Activated CD4-positive, alpha-beta memory T cell treated with anti-CD3 and anti-CD28 coated beads for 36 hours (primary cell): ENCODE measurements at places on chromosomes 7 and 10. TPM values are rescaled to one million over a fixed set of nuclear protein-coding genes. Genes with fewer than 3 reads are reported as not detected.
A peak's percentile ranks its signal among the peaks of the same experiment; 100 is the strongest.

- peaks cover 10% of the 10 kb centered on the region for H3K36me3 ChIP-seq
- no peaks in the 10 kb centered on the region for H3K27me3 ChIP-seq
- no peak overlapping the region for H3K4me3 ChIP-seq
- H3K27ac ChIP-seq = no peak overlapping the region
These were observed 15.0 kb downstream of the MIOS start for GRCh38 chr7:7581531-7582179.

DNA sequence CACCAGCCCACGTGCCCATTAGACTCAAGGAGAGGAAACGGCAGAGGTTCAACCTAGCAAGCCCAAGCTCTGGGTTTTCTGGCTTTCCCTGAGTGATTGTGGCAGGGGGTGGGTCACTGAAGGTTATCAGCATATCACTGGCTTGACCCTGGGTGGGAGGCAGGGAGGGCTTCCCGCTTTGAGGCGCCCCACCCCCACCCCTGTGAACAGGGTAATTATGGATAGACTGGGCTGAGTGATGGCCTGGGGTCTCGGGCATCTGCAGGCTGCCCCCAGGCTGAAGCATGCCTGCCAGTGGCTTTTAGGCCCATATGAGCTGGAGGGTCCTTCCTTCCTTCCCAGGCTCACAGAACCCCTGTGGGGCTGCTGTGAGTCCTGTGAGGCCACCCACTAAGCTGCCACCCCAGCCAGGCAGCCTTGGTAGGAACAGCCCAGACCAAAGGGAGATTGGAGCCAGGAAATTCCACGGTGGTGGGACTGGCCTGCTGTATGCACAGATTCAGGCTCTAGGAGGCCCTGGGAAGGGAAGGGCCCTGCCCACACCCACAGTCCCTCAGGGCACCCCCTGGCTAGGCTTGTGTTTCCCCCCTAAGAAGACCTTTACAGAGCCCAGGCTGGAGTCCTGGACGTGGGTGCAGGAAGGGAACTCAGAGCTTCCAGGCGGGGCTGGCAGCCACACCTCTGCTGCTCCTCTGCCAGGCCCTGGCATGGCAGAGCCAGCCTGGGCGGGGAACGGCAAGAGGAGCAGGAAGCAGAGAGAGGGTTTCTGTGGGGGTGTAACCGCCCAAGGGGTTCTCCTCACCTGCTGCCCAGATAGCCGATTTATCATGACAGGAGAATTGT is 33.1 kb downstream of the GPRIN2 start:
- peak; percentile 8 for DNase-seq
- no peaks in the 10 kb centered on the region for H3K27me3 ChIP-seq
- H3K27ac ChIP-seq = no peak overlapping the region
- no peak overlapping the region for H3K4me3 ChIP-seq
- no peaks in the 10 kb centered on the region for H3K36me3 ChIP-seq

DNA sequence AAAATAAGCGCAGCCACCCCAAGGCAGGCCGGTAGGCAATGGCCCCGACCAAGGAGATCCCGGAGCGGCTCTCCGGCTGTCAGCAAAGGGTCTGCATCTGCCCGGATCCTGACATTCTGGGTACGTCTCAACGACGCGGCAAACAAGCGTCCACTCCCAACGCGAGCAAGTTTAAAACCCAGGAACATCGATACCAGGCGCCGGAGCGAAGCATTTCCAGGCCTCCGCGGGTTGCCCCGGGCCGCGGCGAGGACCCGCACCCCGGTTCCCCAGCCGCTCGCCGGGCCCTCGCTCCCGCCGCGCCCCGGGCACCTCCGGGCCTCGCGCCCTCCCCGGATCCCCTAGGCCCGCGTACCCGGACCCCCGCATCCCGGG is 453 bp downstream of the URGCP start:
- peak; percentile 37 for DNase-seq
- H3K4me1 ChIP-seq = peaks cover 37% of the 10 kb centered on the region
- H3K27ac ChIP-seq = peak overlapping the region; percentile 80
- H3K4me3 ChIP-seq = peak overlapping the region; percentile 90
- no peaks in the 10 kb centered on the region for H3K27me3 ChIP-seq
- H3K36me3 ChIP-seq = no peaks in the 10 kb centered on the region

GRCh38 chr7:148191391-148192065 is 399.0 kb upstream of the C7orf33 start:
- no peak for DNase-seq
- H3K36me3 ChIP-seq = no peaks in the 10 kb centered on the region
- no peak overlapping the region for H3K4me3 ChIP-seq

GRCh38 chr7:53110425-53110824 is 75.0 kb downstream of the POM121L12 start:
- H3K27ac ChIP-seq = no peak overlapping the region
- no peak for DNase-seq
- no peaks in the 10 kb centered on the region for H3K27me3 ChIP-seq
- no peaks in the 10 kb centered on the region for H3K36me3 ChIP-seq

DNA sequence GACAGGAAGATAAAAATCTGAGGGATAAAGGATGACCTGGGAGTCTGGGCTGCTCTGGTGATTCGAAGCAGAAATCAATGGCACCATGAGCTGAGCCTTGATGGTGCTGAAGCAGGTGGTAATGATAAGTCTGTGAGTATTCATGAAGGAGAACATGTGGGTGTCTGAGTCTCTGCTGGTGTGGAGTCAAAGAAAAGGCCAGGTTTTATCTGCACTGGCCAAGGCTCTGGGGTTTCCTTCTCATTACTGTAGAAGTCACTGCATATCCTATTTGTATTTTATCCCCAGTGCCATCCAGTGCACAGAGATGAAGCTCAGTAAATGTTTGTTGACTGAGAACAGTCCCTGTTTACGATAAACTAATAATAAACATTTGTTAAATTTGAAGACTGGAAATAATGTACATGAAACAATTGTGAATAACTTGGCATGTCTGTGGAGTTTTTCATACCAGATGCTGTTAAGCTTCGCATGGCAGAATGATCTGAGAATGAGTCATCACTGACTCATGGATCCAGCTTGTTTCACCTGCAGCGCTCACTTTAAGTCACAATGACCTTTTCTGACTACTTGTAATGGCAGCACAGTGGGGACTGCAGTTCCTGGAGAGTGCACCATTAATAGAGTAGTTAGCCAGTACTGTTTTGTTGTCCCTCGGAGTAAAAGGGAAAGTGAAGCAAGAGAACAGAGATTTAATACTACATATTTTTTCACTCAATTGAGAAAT is 538.5 kb downstream of the HTR7 start:
- no peak overlapping the region for H3K27ac ChIP-seq
- H3K27me3 ChIP-seq = peaks cover 1% of the 10 kb centered on the region
- no peaks in the 10 kb centered on the region for H3K36me3 ChIP-seq

Gene SRI
- total RNA-seq = 220 TPM

Gene AKR1C1
- total RNA-seq = 0.12 TPM

Gene OR2A1
- not detected for total RNA-seq

DNA sequence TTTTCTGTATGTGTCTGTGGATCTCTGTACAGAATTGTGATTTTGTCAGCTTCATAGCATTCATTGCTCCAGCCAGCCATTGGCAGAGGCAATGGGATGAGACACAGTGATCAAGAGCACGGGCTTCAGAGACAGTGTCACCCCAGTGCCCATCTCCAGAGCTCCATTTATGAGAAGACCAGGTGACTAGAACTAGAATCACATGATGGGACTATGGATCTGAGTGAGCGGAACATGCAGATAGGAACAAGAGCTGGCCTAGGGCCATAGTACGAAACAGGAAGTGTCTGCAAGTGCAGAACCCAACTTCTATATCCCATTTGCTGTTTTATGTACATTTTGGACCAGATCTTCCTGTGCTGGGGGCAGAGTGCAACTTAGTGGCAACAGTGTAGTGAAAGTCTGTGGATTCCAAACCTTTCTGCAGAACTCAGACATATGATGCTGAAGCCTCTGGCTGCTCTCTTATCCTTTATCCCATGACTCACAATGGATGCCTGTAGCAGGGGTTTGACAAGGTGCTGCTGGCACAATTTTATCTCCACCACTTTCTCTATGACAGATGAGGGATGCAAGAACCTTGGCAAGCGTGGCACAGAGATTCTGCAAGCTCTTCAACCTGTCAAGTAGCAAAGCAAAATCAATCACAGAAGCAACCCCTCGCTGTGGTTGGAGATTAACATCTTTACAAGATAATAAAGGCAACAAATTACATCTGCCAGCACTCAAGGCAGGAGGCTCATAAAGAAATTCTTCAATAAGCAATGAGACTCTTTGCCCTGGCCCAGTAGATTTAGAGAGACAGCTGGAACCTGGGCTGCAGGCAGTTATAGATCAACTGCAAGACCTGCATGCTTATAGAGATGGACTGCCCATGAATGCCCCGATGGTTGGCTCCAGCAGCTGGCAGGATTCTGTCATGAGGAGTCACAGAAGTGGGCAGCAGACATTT is 681.3 kb downstream of the TNS3 start:
- no peak overlapping the region for H3K4me3 ChIP-seq
- no peak overlapping the region for H3K27ac ChIP-seq
- H3K27me3 ChIP-seq = peaks cover 1% of the 10 kb centered on the region
- no peaks in the 10 kb centered on the region for H3K4me1 ChIP-seq
- no peaks in the 10 kb centered on the region for H3K36me3 ChIP-seq

Gene TMEM213
- 0.39 TPM for total RNA-seq

GRCh38 chr10:71657604-71658466 is 61.7 kb downstream of the C10orf105 start:
- no peaks in the 10 kb centered on the region for H3K27me3 ChIP-seq
- DNase-seq = no peak
- H3K27ac ChIP-seq = no peak overlapping the region
- H3K4me1 ChIP-seq = no peaks in the 10 kb centered on the region
- no peaks in the 10 kb centered on the region for H3K36me3 ChIP-seq
- H3K4me3 ChIP-seq = no peak overlapping the region

GRCh38 chr7:85688712-85689111 is 501.9 kb upstream of the SEMA3D start:
- no peak for DNase-seq
- H3K36me3 ChIP-seq = no peaks in the 10 kb centered on the region
- H3K4me1 ChIP-seq = no peaks in the 10 kb centered on the region

- peaks cover 4% of the 10 kb centered on the region for H3K27me3 ChIP-seq
- no peak overlapping the region for H3K27ac ChIP-seq
- no peaks in the 10 kb centered on the region for H3K36me3 ChIP-seq
These were observed 873.9 kb downstream of the GRID1 start for GRCh38 chr10:85492684-85493083.

Gene SYCE1
- not detected for total RNA-seq

Gene ENKUR
- total RNA-seq = not detected

GRCh38 chr7:121401896-121402295 is 5.8 kb upstream of the FAM3C start:
- no peak overlapping the region for H3K27ac ChIP-seq
- DNase-seq = no peak
- H3K27me3 ChIP-seq = no peaks in the 10 kb centered on the region
- peaks cover 6% of the 10 kb centered on the region for H3K4me1 ChIP-seq

Gene TFR2
- total RNA-seq = 9.9 TPM

Gene GNAT3
- total RNA-seq = not detected

GRCh38 chr7:2937701-2938513 is 93.8 kb upstream of the GNA12 start:
- H3K27ac ChIP-seq = no peak overlapping the region
- no peaks in the 10 kb centered on the region for H3K27me3 ChIP-seq
- no peak overlapping the region for H3K4me3 ChIP-seq
- peaks cover 18% of the 10 kb centered on the region for H3K4me1 ChIP-seq

Gene RPA3
- total RNA-seq = 214 TPM

DNA sequence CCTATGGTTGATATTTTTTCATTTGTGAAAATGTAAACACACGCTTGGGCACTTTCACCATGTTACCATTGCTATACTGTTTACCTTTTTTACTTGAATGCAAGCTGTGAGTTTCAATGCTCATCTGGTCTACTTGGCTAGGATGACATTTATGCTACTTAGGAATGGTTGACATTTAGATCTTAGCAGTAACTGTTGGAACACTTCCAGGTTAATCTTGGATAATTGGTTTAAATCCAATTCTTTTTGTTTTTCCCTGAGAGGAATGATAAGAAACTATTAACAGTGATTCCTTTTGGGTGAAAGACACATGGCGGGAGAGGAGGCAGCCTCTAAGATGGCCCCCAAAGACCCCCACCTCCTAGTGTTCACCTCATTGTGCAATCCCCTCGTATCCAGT is 51.4 kb upstream of the AMPH start:
- peaks cover 6% of the 10 kb centered on the region for H3K27me3 ChIP-seq
- no peak overlapping the region for H3K27ac ChIP-seq
- no peak overlapping the region for H3K4me3 ChIP-seq
- no peaks in the 10 kb centered on the region for H3K4me1 ChIP-seq
- no peaks in the 10 kb centered on the region for H3K36me3 ChIP-seq
- no peak for DNase-seq

DNA sequence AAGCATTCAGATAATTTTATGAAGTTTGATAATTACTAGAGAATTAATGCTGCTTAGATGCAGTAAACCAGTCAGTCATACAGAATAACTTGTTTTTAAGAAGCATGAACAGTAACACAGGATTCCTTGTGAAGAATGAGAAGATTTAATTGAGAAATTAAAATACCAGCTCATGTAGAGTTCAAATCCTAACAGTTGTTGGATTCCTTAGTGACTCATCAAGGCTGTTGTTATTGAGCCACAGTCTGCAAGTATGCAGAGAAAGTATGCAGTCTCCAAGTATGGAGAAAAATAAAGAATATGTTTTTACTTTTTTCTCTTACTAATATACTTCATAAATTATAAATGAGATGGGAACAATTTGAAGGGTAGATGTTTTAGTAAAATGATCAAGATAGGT is 30.2 kb upstream of the CYP26C1 start:
- DNase-seq = no peak
- H3K4me1 ChIP-seq = no peaks in the 10 kb centered on the region
- no peaks in the 10 kb centered on the region for H3K27me3 ChIP-seq
- no peak overlapping the region for H3K27ac ChIP-seq
- no peak overlapping the region for H3K4me3 ChIP-seq
- H3K36me3 ChIP-seq = peaks cover 4% of the 10 kb centered on the region

Gene ZNF777
- total RNA-seq = 11.4 TPM

Gene TDRD1
- total RNA-seq = 0.90 TPM

DNA sequence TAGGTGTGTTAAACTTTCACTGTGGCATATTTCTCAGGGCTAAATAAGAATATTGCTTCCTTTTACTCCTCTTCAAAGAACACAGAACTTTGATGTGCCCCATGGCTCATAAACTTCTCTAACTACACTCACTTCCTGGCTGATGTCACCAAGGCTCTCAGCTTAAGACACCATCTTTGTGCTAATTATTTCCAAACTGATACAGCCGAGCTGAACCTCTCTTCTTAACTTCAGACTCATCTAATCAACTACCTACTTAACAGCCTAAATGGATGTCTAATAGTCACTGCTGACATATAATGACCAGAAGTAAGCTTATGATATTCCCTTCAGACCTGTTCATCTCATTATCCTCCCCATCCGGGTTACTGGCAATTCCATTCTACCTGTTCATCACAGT is 3.6 kb downstream of the C10orf67 start:
- H3K4me3 ChIP-seq = no peak overlapping the region
- peak overlapping the region; percentile 28 for H3K27ac ChIP-seq
- H3K27me3 ChIP-seq = no peaks in the 10 kb centered on the region
- H3K36me3 ChIP-seq = no peaks in the 10 kb centered on the region

- H3K4me1 ChIP-seq = no peaks in the 10 kb centered on the region
- H3K27me3 ChIP-seq = peaks cover 7% of the 10 kb centered on the region
- H3K4me3 ChIP-seq = no peak overlapping the region
- H3K27ac ChIP-seq = no peak overlapping the region
- H3K36me3 ChIP-seq = no peaks in the 10 kb centered on the region
These were observed 19.4 kb downstream of the ENO4 start for GRCh38 chr10:116868722-116869121.

GRCh38 chr10:20768843-20769242 is 128.3 kb downstream of the NEBL start:
- no peaks in the 10 kb centered on the region for H3K36me3 ChIP-seq
- H3K4me3 ChIP-seq = no peak overlapping the region
- no peaks in the 10 kb centered on the region for H3K27me3 ChIP-seq
- no peak overlapping the region for H3K27ac ChIP-seq
- no peak for DNase-seq
- no peaks in the 10 kb centered on the region for H3K4me1 ChIP-seq
